ENCODE measurements at places on chromosomes 5 and 9.
A peak's percentile ranks its signal among the peaks of the same experiment; 100 is the strongest.

DNA sequence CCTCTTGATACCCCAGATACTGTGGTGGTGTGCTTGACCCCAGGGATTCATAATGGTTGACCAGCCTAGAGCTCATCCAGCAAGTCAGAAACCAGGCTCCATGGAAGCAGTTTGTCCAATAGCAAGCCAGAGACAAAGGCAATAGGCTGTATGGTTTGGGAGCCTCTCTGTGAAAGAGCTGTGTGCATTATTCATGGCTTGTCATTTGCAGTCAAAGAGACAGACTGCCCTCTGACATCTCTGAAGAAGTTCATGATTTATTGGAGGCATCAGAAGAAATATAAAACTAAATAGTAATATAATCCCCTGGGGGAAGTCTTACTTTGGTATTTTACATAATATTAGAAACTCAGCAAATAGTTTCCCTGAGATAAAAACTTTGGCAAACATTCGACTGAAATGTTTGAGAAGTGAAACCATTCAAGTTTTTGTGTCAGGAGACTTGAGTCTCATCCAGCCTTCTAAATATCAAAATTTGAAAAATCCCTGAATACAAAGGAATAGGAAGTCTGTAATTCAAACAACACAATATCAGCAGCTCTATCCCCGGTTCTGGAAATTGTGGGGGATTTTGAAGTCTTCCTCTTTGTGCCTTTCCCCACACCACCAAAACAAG lies 250.3 kb downstream of the ZSWIM6 start:
- DNase-seq = no peak

GRCh38 chr5:179336871-179337795 lies 8.1 kb downstream of the ADAMTS2 start:
- DNase-seq = no peak

- no peak for DNase-seq
Observed at GRCh38 chr5:6719417-6719816, 6.2 kb downstream of the TENT4A start.

- DNase-seq = no peak
Observed at GRCh38 chr9:115694014-115694413, 459.6 kb upstream of the PAPPA start.

- no peak for DNase-seq
Observed at GRCh38 chr9:127867356-127868277, 9.9 kb downstream of the AK1 start.

- DNase-seq = no peak
Observed at GRCh38 chr5:119290161-119290569, 65.7 kb upstream of the TNFAIP8 start.

DNA sequence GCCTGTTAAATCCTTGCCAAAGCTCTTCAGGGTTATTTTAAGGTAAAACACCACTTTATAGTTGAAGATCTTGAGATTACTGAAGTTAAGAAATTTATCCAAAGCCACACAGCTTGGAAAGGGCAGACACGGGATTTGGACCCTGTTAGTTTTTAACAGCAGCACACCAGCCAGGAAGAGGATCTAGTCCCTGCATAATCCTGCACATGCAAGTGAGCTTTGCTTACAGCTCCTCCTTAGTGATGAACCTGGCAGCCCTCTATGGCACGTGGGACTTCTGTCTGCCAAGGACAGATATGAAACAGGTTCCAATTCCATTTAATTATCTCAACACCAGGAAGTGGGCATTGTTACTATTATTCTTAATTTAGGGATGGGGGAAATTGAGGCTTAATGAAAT lies 108.7 kb downstream of the TRIM32 start:
- no peak for DNase-seq

DNA sequence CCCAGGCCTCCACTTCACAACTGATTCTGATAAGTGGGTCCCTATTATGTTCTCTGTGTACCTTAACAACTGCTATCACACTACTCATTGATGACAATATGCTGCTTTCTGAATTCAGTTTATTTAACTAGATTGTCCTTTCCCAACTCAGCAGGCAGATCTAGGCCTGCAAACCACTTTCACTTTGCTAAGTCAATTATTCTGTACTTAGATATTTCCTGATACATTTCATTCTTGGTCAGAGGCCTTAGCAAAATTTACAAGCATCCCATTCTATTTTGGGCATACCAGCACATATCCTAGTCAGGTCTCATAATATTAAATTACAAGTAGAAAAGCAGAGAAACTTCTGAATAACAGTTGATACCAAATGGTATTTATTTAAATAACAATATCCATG lies 235.7 kb upstream of the HAPLN1 start:
- DNase-seq = no peak

- no peak for DNase-seq
Observed at GRCh38 chr5:35024911-35025510, 22.7 kb downstream of the AGXT2 start.

DNA sequence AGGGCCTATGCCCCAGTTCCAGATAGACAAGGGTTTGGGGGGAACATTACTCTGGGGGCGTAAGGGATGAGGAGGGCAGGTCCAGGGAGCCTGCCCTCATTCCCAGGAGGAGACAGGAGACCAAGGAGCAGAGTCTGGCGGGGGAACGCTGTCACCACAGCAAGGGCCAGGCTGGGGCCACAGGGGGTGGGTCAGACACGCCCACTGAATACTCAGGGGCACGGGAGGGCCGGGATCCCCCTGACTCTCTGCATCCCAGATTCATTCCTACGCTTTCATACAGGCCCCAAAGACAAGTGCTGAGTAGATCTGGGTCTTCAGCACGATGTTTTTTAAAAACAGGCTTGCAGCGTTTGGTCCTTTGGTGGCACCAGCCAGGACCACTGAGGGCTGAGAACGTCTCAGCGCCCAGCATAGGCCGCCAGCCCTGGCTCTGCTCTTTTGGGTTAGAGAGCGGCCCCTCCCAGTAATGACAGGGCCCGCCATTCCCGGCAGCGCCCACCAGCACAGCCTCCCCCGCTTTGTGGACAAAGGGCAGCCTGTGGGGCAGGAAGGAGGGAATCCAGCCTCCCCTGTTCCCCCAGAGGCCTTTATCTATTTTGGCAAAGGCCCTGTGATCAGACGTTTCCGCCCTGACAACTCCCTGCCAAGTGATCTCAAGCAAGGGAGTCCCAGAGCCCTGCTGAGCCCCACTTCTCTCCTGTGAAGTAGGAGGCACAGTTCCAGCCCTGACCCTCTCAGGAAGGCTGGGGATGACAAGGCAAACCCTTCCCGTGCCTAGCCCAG lies 24.9 kb downstream of the NEK6 start:
- DNase-seq = no peak

DNA sequence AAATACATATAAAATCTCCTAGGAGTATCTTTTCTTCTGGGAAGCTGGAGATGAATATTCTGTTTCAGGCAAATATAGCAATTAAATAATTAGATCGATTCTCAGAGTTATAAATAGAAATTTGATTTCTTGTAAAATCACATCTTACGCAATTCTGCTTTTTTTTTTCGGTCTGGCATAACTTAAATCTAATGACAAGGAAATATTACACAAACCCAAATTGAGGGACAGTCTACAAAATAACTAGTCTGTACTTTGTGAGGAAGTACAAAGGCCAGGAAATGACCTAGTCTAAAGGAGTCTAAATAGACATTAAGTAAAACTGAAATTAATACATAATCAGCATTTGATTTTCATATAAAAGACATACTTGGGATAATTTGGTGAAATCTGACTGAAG lies 133.3 kb downstream of the KIAA0825 start:
- no peak for DNase-seq

DNA sequence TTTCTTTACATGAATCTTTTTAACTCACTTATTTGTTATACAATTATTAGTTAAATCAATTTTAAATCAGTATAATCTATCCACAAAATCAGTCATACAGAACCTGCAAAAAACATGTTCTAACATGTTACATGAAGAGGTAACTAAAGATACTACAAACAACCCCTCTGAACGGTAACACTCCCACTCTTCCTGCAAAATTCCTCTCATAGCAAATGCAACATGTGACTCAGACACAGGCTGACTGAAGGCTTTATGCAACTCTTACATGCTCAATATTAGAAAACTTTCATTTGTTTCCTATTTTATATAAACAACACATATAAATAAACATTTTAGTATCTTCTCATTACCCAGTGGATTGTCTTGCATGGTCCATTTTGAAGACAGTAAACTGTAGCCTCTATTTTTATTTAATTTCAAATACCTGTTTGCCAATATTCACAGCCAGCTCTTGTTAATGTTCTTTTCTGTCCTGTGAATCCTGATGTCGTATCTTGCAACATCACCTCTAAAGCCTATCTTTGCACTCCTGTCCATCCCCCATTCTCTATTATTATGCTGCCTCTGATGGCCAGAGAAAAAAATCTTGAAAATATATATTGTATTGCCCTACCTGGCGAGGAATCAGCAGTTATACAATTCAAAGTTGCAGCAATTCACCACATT lies 100.5 kb upstream of the CCDC152 start:
- no peak for DNase-seq

- no peak for DNase-seq
Observed at GRCh38 chr5:108168915-108169314, 213.0 kb downstream of the FBXL17 start.

GRCh38 chr5:156434471-156434870 lies 107.5 kb downstream of the SGCD start:
- DNase-seq = no peak

GRCh38 chr5:113518884-113519283 lies 5.4 kb downstream of the YTHDC2 start:
- no peak for DNase-seq

GRCh38 chr9:79896390-79896980 lies 324.7 kb downstream of the TLE4 start:
- DNase-seq = no peak

DNA sequence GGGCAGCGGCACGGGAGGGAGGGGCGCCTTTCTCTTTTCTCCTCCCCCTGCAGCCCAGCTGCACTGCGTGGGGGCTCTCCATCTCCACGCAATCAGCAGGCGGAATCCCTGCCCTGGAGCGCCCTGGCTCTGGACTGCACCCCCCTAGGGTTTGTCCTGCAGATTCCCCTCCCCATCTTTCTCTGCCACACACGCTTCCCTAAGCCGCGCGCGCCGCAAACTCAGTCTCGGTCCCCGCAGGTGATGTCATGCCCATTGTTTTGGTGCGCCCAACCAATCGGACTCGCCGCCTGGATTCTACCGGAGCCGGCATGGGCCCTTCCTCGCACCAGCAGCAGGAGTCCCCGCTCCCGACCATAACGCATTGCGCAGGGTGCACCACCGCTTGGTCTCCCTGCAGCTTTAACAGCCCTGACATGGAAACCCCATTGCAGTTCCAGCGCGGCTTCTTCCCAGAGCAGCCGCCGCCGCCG lies at the start of gene KCNN2:
TSS of gene KCNN2 (plus strand) at position 347 of the 473 bp plus-strand sequence. CDS start at position 417, 70 bp downstream.
- peak; percentile 93 for DNase-seq

DNA sequence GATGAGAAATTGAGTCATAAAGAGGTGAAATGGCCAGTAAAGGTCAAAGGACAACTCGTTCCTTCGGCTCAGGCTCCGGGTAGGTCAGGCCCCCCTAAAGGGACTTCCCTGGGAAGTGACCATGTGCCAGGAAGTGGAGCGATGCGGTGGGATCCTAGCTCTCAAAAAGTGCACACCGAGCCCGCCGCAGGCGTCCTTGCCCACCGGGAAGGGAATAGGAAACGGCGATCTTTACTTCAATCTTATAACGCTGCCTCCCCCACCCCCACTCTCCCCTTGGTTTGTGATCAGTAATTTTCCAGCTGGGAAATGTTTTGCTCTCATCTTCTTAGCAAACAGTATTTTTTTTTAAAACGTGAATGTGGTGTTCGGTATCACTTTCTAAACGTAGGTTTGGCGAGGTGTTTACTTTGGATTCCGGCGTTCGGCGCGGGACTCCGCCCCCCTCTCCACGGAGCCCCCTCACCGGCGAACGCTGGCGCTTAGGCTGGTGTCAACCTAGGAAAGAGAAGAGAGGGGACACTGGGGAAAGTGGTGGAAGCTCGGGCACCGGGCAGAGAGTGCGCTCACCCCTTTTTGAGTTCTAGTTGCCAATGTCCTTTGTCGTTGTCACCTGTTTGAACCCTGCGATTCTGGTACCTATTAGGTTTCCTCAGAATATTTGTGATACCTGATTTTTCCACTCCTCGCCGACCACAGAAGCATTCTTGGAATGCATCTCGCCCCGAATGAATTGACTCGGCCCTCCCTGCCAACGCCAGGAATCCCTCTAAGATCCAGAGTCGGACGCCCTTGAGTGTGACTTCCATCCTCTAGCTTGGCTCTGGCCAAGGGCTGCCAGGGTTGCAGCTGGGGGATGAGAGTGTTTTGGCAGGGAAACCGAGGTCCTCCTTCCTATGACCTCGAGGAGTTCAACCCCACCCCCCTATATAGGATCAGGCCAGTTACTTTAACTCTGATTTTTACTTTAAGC lies 1.8 kb upstream of the KLF4 start:
- DNase-seq = peak; percentile 50

DNA sequence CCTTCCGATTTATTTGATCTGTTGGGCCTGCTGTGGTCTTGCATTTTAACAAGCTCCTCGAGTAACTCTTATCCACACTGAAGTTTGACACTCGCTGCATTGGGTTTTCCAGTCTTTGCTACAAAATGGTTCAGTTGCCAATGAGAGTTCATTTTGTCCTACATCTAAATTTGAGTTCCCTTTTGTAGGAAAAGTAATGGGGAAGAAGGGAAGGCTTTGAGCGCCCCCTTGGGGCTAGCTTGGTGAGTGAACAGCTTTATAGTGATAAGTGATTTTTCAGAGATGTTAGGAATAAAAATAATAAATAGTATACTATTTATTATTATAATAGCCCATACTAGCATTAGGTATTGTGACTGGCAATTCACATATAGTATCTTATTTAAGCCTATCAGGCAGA lies 89.9 kb upstream of the GNAQ start:
- peak; percentile 62 for DNase-seq

GRCh38 chr5:109516390-109516789 lies 106.6 kb upstream of the PJA2 start:
- no peak for DNase-seq

GRCh38 chr5:82754036-82754746 lies 323.0 kb downstream of the TMEM167A start:
- DNase-seq = no peak

DNA sequence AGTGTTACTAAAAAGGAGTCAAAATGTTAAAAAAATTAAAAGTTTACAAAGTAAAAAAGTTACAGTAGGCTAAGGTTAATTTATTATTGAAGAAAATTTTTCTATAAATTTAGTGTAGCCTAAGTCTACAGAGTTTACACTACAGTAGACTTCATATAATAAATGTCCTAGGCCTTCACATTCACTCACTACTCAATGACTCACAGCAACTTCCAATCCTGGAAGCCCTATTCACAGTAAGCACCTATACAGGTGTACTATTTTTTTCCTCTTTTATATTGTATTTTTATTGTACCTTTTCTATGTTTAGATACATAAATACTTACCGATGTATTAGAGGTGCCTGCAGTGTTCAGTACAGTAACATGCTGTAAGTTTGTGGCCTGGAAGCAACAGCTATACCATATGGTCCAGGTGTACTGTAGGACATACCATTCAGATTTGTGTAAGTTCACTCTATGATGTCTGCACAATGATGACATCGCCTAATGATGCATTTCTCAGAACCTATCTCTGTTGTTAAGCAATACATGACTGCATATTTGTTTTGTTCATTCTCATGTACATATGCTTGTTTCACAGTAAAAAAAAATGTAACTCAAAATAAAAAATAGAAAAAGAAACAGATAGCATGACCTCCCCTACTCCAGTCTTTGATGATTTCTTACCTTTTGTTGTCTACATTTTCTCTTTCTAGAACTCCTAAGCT lies 64.7 kb downstream of the NR3C1 start:
- no peak for DNase-seq
